ENCODE measurements at places on chromosomes 16 and 17.

DNA sequence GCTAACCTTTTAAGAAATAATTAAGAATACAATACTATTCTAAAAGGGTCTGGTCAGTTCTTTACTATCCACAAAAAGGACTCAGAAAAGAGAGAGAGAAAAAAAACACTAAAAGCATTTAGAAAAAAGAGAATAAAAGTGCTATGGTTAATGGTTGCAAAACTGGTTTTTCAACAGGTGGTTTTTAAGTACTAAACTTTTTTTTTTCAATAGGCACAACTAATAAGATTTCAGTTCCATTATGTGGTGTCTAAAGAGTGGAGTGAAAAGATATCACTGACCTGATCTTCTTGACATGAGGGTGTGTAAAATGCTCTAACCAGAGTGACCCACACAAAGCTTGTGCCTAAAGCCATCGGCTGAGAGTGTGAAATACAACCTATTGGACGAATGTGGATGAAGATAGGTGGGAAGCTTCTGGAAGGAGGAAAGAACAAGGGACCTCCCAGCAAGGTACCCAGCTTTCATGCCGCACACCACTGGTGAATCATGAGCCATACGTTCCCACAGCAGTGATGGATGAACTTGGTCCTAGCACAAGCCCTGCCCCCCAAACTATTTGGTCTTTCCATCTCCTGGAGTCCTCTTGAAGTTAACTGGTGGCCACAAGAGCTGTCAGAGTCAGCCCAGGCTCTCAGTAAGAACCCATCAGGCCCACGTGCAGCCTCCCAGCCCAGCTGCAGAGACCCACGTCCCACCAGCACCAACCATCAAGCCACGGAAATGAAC is 103.0 kb downstream of the ZFHX3 start:
- DNase-seq, result no peak

- no peak for DNase-seq
These were observed 190.0 kb downstream of the RAB11FIP4 start for GRCh38 chr17:31581491-31581890.

GRCh38 chr16:14193316-14193871 is 122.3 kb downstream of the MRTFB start:
- DNase-seq, result peak; percentile 48

DNA sequence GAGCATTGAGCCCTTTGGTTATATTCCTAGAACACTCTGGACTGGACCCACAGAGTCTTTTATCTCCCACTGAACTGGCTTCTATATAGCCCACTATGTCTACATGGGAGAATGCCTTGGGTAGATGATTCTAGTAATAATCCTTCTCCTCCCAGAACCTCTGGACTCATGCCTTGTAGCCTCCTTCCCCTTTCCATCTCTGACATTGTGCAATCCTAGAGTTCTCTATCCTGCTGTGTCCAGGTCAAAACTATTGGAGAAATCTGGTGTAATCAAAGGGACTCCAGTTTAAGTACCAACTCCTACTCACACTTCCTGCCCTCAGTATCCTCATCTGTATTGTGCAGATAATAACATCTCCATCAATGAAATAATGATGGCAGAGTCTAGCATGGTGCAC is 9.1 kb downstream of the RCVRN start:
- DNase-seq, result no peak

DNA sequence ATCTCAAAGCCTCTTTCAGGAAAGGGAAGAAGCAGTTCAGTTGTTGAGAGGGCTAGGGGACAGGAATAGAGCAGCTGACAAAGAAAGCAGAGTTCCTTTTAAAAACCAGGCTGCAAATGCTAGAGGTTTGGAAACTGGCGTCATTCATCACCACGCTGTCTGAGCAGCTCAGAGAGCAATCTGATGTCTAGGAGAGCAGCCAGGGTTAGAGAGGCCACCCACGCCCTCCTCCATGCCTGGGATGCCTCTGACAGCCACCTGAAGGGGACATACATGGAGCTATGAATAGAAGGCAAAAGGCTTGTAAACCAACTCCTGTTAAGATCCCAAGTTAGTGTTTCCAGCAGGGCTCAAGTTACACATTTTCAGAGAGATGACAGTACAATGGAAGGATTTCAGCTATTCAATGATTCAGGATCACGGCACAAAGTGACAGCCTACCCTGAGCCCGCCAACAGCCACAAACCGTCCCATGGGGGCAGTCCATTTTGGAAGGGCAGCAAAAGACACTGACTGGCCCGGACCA is 12.4 kb downstream of the RAB5C start:
- DNase-seq, result no peak

DNA sequence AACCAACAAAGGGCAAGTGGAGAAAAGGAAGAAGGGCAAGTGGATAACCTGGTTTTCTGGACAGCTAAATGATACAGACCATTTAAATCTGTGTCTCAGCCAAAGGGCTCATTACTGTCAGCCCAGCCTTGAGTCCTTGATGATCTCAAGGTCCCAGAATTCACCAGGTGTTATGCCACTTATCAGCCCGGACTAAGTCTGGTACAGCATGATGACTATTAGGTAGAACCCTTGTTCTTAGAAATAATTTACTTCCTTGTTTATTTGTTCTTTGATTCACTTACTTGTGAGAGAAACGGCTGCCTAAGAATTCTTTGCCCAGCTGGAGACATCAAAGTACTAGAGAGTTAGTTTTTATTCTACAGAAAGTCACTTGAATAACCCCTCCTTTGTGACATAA is 3.5 kb downstream of the PDILT start:
- no peak for DNase-seq

DNA sequence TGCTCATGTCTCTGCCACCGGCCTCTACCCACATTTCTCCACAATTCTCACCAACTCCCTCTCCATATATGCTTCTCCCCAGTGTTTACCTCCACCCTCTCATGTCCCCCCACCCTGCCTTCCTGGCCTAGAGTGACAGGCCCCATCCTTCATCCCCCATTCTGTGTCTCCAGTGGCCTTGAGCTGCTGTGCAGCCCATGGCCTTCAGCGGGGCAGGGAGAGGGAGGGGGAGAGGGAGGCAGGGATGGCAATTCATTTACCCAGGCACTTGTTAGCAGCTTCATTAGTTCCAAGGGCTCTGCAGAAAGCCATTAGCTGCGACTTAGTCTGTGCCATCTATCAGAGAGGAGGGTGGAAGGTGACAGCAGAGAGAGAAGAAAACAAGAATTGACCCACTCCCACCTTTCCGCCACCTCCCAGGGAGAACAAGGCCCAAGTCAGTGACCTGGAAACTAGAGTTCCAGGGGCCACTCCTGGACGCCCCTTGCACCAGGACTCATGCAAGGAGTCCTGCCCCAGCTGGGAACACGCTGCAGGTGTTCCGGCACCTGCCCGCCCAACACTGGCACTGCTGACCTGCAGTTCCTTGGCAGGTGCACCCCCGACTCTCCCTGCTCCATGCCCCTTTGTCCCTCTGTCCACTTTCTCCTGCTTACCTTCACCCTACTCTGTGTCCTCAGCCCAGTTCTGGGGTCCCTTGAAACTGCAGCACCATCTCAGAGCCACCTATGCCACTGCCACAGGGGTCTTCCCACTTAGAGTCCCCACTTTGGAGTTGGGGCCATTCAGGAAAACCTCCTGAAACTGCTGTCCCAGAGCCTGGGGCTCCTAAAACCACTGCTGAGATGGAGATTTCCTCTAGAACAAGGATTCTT is 23.5 kb upstream of the PYY start:
- DNase-seq, result no peak

DNA sequence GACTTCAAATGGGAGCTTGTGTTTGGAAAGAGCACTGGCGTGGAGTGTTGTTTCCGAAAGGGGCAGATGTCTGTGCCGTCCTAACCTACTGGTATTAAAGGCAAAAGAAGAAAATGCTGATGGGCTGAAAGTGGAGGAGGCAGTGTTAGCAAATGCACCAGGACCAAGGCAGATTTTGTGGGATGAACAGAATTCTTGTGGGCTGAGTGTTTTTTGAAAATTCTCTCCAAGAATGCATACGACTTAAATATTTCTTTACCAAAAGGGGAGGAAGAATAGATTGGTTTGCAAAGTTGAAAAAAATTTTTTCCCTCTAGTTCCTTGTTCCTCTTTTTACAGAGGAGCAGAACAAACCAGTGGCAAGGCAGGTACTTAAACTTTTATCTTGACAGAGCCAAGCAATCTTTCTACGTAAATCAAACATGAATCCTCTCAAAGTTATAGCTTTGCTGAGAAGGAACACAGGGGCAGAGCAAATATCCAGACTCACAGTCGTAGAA is 16.8 kb downstream of the MARCHF10 start:
- no peak for DNase-seq

GRCh38 chr16:29825145-29826044 is 5.1 kb downstream of the MVP start:
- DNase-seq, result peak; percentile 89

DNA sequence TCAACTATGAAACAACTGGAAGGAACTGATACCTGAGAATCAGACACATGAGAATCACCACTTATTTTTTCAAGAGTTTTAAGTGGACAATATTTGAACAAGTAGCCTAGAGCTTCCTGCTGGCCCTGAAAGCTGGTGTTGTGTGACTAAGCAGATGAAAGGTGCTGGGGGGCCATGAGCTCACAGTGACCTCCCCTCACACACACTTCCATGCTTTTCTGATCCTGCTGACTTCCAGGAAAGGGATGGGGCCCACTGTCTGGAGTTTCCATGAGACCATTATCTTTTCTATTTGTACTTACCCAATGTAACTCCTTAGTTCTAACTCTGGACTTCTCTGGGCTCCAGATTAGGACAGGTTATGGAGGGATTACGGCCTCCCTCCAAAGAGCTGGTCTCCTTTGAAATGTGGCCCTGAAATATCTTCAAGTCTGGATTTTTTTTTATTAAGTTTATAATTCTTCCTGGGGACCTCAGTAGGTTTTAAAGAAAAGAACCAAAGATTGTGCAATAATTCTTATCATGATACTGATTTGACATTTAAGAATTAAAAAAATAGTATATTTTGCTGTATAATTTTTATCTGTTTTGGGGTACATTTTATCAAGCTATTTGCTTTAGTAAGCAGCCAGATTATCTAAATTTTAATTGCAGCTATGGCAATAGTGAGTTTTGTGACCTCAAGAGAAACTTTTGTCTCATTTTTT is 4.9 kb downstream of the CAPNS2 start:
- DNase-seq, result no peak

DNA sequence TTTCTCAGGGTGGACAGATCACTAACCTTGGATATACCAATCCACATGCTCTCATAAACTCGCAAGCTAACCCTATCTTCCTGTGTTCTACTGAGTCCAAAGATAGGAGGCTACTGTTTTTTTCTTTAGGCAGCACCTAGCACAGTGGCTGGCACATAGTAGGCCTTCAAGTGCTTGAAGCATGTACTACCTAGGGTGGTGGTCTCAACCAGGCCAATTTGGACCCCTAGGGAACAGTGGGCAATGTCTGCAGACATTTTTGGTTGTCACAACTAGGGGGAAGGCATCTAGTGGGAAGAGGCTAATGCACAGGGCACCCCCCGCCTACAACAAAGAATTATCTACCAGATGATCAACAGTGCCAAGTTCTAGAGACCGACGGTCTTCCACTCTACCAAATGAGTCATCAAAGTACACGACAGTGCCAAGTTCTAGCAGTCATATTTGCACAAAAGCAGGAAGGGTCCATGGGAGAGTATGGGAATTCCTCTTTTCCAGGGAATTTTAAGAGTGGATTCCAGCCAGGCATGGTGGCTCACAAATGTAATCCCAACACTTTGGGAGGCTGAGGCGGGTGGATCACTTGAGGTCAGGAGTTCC is 390.3 kb downstream of the SLC39A11 start:
- DNase-seq, result no peak

GRCh38 chr16:2233872-2234812 is 2.1 kb upstream of the DNASE1L2 start:
- DNase-seq, result no peak

DNA sequence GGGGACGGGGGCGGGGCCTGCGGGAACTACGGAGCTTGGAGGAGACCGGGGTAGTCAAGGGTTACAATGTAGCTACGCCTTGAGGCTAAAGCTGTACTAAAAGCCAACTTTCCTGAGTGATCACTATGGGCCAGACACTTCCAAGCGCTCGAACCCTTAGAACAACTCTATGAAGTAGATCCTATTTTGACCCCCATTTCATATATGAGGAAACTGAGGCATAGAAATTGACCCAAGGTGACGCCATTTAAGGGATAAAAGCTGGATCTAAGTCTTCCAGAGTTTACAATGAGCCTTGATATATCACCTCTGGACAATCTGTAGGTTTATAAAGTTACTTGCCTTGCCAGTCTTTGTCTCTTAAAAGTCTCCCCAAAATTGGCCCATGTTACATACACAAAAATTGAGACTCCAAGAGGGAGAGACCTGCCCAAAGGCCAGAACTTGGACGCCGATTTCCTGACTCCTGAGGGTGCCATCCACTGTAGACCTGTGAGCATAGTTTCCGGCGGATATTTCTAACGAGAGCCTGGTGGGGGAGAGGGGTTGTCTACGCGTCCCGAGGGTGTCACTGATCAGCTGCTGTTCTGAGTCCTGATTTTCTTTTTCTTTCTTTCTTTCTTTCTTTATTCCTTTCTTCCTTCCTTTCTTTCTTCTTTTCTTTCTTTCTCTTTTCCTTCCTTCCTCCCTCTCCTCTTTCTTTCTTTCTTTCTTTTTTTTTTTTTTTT is 555 bp upstream of the NCBP3 start:
- no peak for DNase-seq

DNA sequence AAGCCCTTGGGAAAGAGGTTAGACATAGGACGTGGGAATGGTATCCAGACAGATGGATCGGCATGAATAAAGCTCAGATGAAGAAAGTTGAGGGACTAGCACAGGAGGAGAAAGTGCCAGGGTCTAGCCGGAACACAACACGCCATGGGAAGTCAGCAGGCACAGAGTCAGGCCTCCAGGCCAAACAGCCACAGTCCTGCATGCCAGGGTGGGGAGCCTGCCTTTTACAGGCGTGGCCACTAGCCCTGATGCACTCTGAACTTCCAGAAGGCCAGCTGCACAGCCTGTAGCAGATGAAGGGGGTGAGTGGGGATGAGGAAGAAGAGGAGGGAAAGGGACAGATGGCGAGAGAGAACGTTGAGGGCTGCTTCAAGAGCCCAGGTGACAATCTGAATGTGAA is 5.2 kb downstream of the B9D1 start:
- no peak for DNase-seq

GRCh38 chr16:88296437-88297177 is 86.2 kb upstream of the ZNF469 start:
- no peak for DNase-seq

- DNase-seq, result no peak
These were observed 65.4 kb downstream of the RBFOX3 start for GRCh38 chr17:79545251-79546005.

- DNase-seq, result no peak
These were observed 97.9 kb upstream of the ZNF469 start for GRCh38 chr16:88284626-88285513.

DNA sequence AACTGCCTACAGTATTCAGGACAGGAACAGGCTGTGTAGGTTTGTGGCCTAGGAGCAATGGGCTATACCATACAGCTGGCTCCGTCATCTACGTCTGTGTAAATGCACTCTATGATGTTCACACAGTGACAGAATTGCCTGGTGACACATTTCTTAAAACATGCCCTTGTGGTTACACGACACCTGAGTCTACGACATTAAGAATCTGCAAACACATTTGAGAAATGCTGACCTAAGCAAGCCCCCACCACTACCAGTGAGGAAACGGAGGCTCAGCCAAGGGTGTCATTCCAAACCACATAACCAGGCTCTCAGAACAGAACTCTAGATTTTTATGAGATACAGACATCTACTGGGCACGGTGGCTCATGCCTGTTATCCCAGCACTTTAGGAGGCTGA is 23.5 kb downstream of the USP36 start:
- peak; percentile 93 for DNase-seq

All from activated CD4-positive, alpha-beta T cell treated with anti-CD3 and anti-CD28 coated beads, Interleukin-10, Interleukin-2, amounts not matched to agents 100 ng/mL and 50 ng/mL, durations not matched to agents 16 hours and 8 hours (primary cell).